ENCODE measurements at places on chromosomes 16 and 17.

DNA sequence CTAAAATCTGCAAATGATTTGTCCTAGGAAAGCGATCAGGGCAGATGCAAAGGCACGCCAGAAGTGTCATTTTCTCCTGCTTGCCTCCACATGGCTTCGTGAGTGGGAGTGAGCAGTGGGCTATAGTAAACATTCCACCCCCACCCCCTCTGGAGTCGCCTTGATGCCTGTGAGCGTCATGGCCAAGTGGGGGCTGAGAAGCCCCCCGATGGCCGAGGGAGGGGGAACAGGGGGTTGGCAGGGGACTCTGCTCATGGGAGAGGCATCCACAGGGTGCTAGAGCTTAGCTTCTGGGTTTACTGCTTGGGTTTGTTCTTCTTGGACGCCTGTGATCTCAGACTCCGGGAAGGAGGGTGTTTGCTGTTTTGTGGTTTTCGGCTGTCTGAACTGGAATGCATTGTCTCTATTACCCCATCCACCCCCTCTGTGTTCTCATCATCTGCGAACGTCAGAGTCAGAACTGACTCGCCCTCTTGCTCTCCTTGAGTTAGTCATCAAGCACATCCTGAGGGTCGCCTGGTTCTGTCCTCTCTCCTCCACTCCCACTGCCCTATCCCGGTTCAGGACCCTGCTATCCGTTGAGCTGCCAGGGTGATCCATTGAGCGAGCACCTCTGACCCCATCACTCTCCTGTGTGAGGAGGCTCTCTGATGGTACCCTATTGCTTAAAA lies 15.4 kb downstream of the TNS4 start:
- DNase-seq: no peak

GRCh38 chr16:21205303-21205702 lies 6.1 kb downstream of the ZP2 start:
- no peak for DNase-seq

- DNase-seq: no peak
Observed at GRCh38 chr17:61063528-61063927, 336.1 kb upstream of the TBX2 start.

GRCh38 chr16:3099732-3100499 lies 822 bp upstream of the ZSCAN10 start:
- DNase-seq: peak; percentile 96

- DNase-seq: no peak
Observed at GRCh38 chr17:46853896-46854444, 2.6 kb downstream of the WNT9B start.

DNA sequence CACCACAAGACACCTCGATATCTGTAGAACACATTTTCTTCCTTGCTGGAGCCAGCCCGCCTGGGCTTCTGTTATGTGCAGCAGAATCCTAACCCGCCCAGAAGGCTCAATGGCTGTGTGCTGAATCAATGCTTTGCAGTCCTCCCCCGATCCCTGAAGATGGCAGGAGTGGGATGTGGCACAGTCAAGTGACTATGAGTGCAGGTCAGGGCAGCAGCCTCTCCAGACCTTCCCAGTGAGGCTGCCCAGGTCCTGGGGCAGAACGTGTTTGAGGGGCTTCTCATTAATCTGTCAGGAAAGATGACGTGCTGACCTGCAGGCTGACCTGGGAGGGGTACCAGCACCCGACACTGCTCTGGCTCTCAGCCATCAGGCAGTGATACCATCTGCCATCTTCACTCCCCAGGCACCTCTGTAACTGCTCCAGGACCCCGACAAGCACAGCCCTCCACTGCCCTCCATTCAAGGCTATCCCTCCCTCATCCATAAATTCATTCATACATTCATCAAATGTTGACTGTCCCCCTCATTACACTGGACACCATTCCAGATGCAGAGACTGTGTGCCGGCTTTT lies 35.2 kb downstream of the LRRC75A start:
- DNase-seq: no peak

DNA sequence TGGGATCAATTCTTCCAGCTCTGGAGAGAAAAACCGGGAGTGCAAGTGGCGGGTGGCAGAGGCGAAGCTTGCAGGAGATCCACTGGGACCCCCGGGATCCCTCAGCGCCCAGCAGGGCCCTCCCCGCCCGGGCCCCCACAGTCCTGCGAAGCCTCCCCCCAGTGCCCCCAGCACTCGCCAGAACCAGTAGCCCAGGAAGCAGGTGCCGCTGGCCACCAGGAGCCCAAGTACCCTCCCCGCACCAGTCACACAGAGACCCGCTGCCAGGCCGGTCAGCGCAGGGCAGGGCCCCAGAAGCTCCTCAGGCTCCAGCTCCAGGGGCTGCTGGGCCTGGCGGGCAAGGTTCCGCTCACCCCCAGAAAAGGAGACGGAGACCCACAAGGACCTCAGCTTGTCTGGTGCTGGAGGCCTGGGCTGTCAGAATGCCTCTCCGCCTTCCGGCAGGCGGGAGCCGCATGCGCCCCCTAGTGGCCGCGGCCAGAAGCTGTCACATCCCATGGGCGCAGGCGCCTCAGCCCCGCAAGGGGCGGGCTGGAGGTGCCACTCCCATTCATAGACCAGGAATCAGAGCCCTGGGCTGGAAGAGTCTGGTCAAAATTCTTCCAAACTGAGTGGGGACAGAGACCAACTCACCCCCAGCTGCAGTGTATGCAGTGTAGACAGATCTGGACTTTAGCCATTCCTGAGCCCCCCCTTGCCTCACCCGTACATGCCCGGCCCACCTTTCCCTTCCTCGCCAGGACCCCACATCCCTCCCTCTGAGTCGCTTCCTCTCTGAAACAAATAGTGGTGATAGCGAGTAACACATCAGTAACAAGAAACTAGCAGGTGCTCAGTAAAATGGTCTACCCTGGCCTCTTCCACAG lies 1002.3 kb downstream of the KCNJ18 start:
- DNase-seq: no peak

GRCh38 chr16:4684058-4684715 lies 9.2 kb upstream of the NUDT16L1 start:
- DNase-seq: no peak

DNA sequence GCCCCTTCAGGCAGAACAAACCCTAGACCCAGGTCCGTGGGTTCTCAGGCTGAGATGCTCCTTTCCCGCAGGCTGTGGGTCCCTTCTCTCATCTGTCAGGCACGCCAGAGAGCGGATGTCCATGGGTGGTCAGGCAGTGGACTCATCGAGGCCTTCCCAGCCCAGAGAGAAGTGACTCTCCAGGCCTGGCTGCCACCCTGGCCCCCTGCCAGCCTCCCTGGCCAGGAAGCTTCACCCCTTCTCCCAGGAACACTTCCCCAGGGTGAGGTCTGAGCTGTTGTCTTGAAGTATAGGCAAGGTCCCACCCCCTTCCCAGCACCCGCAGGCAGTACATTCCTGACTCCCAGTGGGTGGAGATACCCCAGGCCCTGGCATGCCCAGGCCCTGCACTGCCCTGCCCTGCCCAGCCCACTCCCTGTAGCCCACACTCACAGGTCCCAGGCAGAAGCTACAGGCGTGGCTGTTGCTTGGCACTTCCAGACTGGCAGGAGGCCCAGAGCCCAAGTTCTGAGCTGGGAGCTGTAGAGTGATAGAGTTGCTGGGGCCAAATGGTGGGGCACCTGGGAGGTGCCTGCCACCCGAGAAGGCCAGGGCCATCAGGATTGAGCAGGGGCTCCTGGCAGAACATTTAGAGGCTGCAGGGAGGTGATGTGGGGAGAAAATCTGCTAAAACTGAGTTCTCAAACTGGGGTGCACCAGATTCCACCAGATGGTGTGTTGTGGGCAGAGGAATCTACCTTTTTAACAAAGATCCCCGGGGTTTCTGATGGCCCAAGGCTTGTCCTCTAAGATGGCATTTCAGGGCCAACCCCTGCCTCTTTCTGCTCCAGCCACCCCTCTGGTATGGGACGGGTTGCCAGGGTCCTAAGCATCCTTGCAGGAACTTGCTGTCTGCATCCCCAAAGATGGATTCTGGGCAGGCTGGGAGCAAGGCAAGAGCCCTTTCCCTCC lies 6.7 kb downstream of the ITGA3 start:
- DNase-seq: no peak

GRCh38 chr16:64133366-64133765 lies 988.5 kb downstream of the CDH11 start:
- no peak for DNase-seq

DNA sequence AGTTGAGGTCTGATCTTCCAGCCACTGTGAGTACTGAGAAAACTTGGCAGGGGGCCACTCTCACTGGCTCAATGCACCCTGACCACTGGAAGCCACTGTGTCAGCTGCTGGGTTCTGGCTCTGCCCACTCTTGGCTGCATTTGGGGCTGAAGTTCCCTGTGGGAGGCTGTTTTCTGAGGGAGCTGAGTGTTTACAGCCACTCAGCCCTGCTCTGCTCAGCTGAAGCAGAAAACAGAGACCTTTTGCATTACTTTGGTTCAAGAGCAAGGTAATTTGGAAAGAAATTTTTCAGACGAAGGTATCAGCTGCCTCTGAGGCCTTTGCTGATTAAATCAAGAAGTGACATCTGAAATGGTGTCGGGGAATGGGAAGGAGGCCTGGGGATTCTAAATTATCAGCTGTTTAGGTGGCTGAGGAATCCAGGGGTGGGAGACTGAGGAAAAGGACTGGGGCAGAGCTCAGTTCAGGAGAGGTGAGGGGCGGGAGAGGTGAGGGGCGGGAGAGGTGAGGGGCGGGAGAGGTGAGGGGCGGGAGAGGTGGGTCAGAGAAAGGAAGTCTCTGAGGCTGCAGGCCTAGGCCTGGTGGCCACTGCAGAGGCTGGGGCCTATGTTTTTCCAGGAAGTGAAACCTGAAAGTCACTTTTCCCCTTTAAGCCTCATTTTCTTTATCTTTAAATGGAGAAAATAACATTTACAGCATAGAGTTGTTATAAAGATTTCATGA lies at the start of gene ACSM5:
Gene ACSM5, plus strand, starts transcription at position 137 of the 723 bp plus-strand sequence. CDS start 1,951 bp downstream, outside the sequence.
- DNase-seq: no peak

GRCh38 chr17:977166-977565 lies 2.4 kb downstream of the NXN start:
- DNase-seq: no peak

DNA sequence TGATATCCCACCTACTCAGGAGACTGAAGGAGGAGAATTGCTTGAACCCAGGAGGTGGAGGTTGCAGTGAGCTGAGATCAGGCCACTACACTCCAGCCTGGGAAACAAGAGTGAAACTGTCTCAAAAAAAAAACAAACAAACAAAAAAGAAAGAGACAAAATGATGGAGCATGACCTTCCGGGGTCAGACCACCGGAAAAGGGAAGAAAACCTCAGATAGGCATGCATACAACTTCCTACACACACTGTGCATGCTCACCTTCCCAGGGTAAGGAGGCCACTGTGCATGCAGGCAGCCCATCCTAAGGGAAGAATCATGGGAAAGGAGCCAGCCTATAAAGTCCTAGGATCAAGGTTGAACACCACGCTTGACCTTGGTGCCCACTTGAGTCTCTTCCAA lies 9.6 kb upstream of the MAPK3 start:
- DNase-seq: no peak

- no peak for DNase-seq
Observed at GRCh38 chr16:30623536-30624283, 13.5 kb upstream of the ZNF689 start.

DNA sequence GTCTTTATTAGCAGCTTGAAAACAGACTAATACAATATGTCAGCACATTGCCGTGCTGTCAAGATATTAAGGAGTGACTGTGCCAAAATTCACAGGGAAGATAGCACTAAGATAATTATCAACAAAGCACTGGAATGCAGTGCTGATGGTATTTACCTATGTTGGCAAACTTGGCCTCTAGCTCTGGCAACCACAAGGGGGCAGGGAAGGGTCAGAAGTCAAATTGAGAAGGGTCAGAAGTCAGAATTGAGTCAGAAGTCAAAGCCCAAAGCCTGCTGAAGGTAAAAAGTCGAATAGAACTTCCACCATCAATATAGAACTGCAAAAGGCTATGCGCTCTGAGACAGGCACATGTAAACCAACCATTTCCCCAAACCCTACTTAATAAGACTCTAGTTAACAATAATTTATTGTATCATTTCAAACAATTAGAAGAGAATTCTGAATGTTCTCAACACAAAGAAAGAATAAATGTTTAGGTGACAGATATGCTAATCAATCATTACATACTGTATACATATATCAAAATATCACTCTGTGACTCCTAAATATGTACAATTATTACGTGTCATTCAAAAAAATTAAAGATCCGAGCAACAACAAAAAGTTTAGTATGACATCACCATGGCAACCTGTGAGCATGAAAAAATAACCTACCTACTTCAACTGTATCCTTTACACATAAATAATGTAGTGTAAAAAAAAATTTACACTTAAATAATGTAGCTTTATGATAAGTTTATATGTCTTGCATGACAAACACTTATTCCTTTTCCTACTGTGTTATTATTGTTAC lies 916.1 kb downstream of the KCNJ2 start:
- DNase-seq: no peak

DNA sequence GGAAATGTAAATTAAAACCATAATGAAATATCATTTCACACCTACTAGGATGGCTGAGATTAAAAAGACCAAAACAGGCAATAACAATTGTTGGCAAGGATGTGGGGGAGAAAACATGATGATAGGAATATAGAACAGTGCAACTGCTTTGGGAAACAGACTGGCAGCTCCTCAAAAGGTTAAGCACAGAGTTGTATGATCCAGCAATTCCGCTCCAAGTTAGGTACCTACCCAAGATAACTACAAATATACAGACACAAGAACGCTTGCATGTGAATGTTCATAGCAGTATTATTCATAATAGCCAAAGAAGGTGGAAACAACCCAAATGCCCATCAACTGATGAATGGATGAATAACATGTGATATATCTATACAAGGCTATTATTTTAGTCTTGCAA lies 35.0 kb upstream of the MAP3K14 start:
- no peak for DNase-seq

- peak; percentile 45 for DNase-seq
Observed at GRCh38 chr17:5526821-5527598, 40.6 kb downstream of the MIS12 start.

DNA sequence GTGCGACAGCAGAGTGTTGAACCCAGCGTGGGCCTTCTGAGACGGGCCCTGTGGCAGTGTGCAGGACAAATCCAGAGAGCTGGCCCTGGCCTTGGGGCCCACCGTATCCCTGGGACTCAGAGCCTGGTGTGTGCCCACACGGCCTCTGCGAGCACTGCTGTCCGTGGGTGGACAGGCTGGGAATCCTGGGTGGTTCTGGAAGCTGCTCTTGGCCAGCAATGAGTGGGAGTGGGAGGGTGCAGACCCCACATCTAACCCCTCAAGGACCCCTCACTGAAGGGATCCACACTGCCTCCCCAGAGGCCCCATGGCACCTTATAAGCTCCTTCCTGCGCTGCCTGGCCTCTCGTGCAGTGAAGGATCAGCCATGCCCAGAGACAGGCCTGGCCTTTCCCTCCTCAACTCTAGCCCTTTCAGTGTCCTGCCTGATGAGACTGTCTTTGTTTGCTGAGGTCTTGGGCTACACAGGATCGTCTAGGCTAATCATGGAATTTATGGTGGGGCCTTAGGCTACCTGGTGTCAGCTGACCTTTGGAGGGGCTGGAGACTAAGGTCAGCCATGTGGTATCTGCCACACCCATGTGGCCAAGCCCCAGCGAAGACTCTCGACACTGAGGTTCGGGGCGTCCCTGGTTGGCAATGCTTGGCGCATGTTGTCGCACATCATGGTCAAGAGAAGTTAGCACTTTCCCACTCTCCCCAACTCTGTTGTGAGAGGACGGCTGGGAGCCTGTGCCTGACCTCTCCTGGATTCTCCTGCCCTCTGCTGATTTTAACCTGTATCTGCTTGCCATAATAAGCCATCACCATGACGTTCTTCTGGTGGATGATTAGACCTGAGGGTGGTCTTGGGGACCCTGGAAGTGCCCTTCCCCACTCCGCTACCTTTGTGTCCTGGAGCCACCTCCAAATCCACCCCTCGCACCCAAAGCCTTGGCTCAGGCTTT lies 16.4 kb upstream of the GINS2 start:
- DNase-seq: no peak

All from stimulated activated CD4-positive, alpha-beta T cell treated with anti-CD3 and anti-CD28 coated beads, Interleukin-12 subunit alpha, Interleukin-12 subunit beta, amount 100 ng/mL, for 4 hours (primary cell).